ENCODE measurements at places on chromosomes 11 and 22. TPM values are rescaled to one million over a fixed set of nuclear protein-coding genes. Genes with fewer than 3 reads are reported as not detected.

MN1 gene
- polyA plus RNA-seq: 5.8 TPM

LINC01488 gene
- 0.09 TPM for polyA plus RNA-seq

GRK3 gene
- polyA plus RNA-seq: 14.2 TPM

NAT10 gene
- polyA plus RNA-seq: 37.0 TPM

MS4A6A gene
- polyA plus RNA-seq: 53.8 TPM

RNF215 gene
- 17.0 TPM for polyA plus RNA-seq

INS gene
- 0.39 TPM for polyA plus RNA-seq

USP35 gene
- polyA plus RNA-seq: 2.9 TPM

DBX1 gene
- polyA plus RNA-seq: not detected

C22orf15 gene
- 0.43 TPM for polyA plus RNA-seq

APOA5 gene
- polyA plus RNA-seq: 0.09 TPM

SLC1A2 gene
- polyA plus RNA-seq: 0.49 TPM

FERMT3 gene
- 28.5 TPM for polyA plus RNA-seq

MAP6 gene
- polyA plus RNA-seq: 20.1 TPM

LRRC10B gene
- 1.3 TPM for polyA plus RNA-seq

KDELR3 gene
- polyA plus RNA-seq: 47.2 TPM

NNMT gene
- 4.0 TPM for polyA plus RNA-seq

C11orf65 gene
- polyA plus RNA-seq: 1.1 TPM

IL17REL gene
- polyA plus RNA-seq: 0.31 TPM

TMEM151A gene
- 3.1 TPM for polyA plus RNA-seq

SEC14L6 gene
- polyA plus RNA-seq: 1.2 TPM

P2RX3 gene
- 2.1 TPM for polyA plus RNA-seq

MICAL2 gene
- 39.8 TPM for polyA plus RNA-seq

BAIAP2L2 gene
- 119 TPM for polyA plus RNA-seq

OR9Q2 gene
- polyA plus RNA-seq: not detected

DDTL gene
- 11.2 TPM for polyA plus RNA-seq

SYCE3 gene
- polyA plus RNA-seq: not detected

OR52B4 gene
- polyA plus RNA-seq: not detected

SMC1B gene
- 0.27 TPM for polyA plus RNA-seq

MRGPRX4 gene
- polyA plus RNA-seq: not detected

POU2F3 gene
- 1.5 TPM for polyA plus RNA-seq

LRRC55 gene
- 2.5 TPM for polyA plus RNA-seq

TRIM49D2 gene
- not detected for polyA plus RNA-seq

ANKRD13D gene
- polyA plus RNA-seq: 38.8 TPM

CCDC89 gene
- polyA plus RNA-seq: 0.94 TPM

GSC2 gene
- not detected for polyA plus RNA-seq

MCM5 gene
- polyA plus RNA-seq: 41.0 TPM

BET1L gene
- polyA plus RNA-seq: 51.2 TPM

HBE1 gene
- 5.6 TPM for polyA plus RNA-seq

MMP11 gene
- polyA plus RNA-seq: 12.7 TPM

ROBO4 gene
- 5.1 TPM for polyA plus RNA-seq

SGSM1 gene
- polyA plus RNA-seq: 7.2 TPM

USP2 gene
- 4.2 TPM for polyA plus RNA-seq

NOX4 gene
- 4.6 TPM for polyA plus RNA-seq
